Activated CD8-positive, alpha-beta T cell treated with anti-CD3 and anti-CD28 coated beads for 36 hours (primary cell): ENCODE measurements at places on chromosomes 7 and 10.

- no peak for DNase-seq
Measured at GRCh38 chr10:85578860-85579259, 787.7 kb downstream of the GRID1 start.

- no peak for DNase-seq
Measured at GRCh38 chr7:75640201-75640600, 98.5 kb downstream of the HIP1 start.

- no peak for DNase-seq
Measured at GRCh38 chr10:100468978-100469377, 6.2 kb downstream of the WNT8B start.

DNA sequence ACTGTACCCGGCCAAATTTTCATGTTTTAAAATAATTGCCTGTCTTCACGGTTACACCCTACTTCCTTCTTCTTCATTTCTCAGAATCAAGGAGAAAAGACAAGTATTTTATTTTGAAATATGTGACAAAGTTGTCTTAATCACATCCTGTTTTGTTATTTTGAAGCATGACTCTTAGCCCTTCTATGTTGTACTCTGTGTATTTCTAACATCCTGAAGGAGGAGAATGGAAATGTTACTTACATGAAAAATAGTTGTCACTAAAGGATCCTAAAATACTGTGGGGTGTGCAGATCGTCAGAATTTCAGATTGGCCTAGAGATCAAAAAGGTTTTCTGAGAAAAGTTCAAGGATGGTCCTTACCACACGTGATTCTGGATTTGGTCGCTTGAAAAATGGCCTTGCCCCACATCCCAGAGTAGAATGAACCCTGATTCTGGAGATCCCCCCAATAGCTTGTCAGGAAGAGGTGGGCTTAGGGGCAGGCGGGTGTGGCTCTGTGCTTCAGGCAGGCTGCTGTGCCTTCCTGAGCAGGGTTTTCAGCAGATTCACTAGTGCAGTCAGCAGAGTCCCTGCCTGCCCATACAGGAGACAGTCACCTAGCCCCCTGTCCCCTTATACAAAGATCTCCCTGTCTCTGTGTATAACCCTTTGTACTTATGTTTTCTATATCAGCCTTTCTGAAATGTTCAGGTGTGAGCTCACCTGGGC, 8.6 kb downstream of the UPP1 start:
- DNase-seq = peak; percentile 53

GRCh38 chr7:76086070-76086469, 38.2 kb downstream of the MDH2 start:
- DNase-seq = no peak
